ENCODE measurements at places on chromosomes 5 and 9. TPM values are rescaled to one million over a fixed set of nuclear protein-coding genes. Genes with fewer than 3 reads are reported as not detected.
A peak's percentile ranks its signal among the peaks of the same experiment; 100 is the strongest.

DNA sequence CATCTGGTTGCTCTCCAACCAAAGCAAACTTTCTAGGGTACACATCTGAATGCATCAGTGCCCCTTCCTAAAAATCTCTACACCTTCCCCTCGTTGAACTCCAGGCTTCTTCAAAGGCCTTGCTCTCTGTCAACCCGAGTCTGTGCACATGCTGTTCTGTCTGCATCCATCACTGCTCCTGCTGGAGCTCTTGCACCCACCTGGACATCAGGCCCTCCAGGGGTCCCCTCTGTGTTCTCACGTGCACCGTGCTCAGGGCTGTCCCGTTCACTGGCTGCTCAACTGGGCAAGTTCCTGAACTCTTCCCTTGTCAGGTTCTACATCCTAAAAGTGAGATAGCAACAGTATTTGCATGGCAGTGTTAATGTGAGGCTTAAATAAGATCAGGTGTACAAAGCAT lies 62.7 kb upstream of the ANGPTL2 start:
- DNase-seq, result no peak

- no peak for DNase-seq
These were observed 1350.1 kb upstream of the C9orf72 start for GRCh38 chr9:28923351-28923750.

DNA sequence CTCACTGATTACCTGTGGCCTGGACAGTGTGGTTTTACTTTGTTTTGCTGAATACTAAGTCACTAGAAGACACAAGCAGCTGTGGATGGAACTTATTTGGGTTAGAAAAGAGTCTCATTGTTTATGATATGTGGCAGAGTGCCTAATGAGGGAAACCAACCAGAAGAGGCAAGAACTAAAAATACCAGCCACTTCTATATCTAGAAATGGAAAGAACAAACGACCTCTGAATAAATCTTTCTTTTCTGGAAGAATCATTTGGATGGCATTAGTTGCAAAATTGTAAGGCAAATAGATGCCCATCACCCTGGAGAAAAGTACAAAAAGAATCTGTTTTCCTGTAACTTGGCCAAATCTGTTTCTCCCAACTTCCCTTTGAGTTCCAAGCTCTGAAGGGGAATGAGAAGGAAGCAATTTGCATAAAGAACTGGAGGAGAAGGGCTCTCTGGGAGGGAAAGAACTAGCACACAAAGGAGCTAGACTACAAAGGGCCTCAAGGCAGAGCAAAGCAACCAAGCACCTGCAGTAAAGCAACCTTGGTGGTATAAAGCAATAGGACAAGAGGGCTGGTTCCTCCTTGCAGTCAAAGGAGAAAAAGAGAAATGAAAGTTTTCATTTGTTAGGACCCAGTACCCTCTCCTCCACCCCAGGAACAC lies 455.4 kb downstream of the CAAP1 start:
- peak; percentile 0 for DNase-seq

DNA sequence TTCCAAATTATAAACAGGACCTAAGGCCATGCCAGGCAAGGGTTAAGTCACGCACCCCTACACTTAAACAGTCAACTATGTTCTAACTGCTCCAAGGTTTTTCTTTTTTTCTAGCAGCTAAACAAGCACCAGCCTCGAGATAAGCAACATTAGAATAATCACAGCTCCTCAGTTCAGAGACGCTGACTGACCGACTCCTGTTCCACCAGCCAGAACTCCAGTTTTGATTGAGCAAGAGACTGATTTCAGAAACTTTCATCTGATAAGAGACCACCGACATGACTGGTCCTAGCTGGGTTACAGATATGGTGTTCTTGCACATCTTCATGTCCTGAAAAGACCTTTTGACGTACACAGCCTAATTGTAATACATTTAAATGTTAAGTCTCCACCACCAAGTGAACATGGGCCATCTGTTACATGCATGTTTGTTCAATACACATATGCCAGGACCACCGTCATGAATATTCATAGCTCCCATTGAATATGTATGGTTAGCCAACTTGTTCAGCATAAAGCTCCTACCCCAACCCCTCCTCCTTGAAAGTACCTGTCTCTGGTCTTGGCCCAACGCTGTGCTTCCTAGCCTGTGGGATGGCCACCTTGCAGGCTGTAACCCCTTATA lies 23.7 kb upstream of the OTULINL start:
- no peak for DNase-seq

GRCh38 chr9:25939126-25939525 lies 260.9 kb upstream of the TUSC1 start:
- DNase-seq, result no peak

DNA sequence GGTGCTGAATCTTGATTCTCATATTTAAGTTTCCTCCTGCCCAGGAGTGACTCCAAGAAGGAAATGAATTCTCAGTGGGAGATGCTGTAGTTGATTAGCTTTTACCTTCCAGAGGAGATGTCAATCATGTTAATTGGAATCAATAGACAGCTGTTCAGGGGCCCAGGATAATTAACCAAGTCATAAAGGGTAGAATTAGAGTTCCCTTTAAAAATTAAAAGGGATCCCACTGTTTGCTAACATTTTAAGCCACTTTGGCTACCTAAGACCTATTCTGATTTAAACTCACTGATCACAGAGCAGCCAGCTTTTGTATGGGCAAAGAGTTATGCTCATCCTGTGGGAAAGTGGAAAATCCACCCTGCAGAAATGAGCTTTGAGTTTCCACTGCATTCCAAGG lies 249.6 kb downstream of the SLIT3 start:
- no peak for DNase-seq

- no peak for DNase-seq
These were observed 446.9 kb upstream of the CLINT1 start for GRCh38 chr5:158305861-158306260.

DNA sequence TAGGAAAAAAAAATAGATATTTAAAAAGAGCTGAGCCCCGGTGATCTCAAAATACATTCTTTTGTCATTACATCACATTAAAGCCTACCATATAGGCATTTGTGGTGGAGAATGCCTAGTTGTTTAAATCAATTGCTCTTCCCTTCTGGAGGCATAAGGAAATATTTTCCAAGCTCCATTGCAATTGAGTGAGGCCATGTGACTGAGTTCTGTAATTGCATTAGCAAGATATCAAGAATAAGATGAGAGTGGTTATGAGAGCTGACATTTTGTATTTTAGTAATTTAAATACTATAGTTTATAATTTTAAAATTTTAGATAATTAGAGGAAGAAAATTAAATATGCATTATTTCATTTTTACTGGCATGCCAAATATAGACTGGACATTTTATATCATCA lies 1195.9 kb downstream of the DTWD2 start:
- DNase-seq, result no peak

GRCh38 chr9:115495052-115495635 lies 377.2 kb upstream of the TNC start:
- DNase-seq, result no peak

DNA sequence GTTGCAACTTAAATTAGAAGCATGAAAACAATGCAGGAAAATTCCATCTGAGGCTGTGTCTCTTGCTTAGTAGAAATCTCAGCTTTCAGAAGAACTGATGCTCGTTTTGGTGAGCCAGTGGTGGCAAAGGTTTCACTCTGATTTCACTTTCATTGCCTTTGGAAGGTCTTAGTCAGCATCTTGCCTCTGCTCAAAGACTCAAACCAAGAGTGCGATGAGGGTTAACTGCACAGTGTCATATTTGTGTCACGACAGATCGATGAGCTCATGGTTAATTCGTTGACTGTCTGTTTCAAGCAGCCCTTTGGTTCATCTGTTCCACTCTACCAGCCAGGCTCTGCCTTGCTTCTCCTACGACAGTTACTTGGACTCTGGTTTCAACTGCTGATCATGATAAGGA lies 331.3 kb upstream of the KIF2A start:
- DNase-seq, result no peak

The GFI1B gene
- total RNA-seq, result not detected

The GRAMD2B gene
- 26.0 TPM for total RNA-seq

The DMXL1 gene
- total RNA-seq, result 12.5 TPM

The SAXO1 gene
- not detected for total RNA-seq
